ENCODE measurements at places on chromosomes 2 and 18.
A peak's percentile ranks its signal among the peaks of the same experiment; 100 is the strongest.

DNA sequence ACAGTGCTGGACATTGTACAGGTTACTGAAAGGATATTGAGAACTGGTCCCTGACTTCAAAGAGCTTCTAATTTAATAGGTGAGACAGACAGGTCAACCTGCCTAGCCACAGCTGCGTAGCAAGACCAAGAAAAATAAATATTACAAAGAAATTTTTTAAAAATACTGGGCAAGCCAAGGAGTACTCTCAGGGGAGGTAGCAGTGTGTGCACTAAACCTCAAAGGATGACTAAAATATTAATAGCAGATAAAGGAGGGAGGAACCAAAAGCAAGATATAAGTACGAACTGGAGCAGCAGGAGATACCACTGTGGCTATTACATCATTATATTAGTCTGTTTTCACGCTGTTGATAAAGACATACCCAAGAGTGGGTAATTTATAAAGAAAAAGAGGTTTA lies 14.9 kb downstream of the SCG2 start:
- no peak for DNase-seq

DNA sequence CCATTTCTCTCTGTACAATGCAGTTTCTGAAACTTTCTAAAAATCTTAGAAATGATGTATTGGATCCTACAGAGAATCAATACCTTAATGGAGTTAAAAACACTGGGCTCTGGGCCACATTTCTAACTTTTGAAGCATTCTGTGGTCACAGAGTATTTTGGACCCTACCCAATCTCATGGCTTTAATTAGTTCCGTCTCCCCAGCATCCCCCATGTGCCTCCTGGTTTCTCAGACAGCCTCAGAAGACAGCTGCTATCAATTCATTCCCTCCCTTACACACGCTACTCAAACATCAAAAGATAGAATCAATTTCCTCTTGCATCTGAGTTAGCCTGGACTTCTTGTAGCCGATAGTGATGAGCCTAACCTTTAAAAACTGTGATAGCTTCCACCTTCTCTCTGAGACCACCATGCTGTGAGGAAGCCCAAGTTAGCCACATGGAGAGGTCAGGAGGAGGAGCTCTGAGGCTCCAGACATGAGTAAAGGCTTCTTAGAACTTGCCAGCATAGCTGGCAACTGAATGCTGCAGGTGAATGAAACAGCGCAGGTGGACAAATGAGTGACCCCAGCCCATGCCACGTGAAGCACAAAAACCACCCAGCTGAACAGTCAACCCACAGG lies 10.4 kb downstream of the ADCY3 start:
- no peak for DNase-seq

GRCh38 chr2:50746526-50746925 lies 285.4 kb downstream of the NRXN1 start:
- no peak for DNase-seq

DNA sequence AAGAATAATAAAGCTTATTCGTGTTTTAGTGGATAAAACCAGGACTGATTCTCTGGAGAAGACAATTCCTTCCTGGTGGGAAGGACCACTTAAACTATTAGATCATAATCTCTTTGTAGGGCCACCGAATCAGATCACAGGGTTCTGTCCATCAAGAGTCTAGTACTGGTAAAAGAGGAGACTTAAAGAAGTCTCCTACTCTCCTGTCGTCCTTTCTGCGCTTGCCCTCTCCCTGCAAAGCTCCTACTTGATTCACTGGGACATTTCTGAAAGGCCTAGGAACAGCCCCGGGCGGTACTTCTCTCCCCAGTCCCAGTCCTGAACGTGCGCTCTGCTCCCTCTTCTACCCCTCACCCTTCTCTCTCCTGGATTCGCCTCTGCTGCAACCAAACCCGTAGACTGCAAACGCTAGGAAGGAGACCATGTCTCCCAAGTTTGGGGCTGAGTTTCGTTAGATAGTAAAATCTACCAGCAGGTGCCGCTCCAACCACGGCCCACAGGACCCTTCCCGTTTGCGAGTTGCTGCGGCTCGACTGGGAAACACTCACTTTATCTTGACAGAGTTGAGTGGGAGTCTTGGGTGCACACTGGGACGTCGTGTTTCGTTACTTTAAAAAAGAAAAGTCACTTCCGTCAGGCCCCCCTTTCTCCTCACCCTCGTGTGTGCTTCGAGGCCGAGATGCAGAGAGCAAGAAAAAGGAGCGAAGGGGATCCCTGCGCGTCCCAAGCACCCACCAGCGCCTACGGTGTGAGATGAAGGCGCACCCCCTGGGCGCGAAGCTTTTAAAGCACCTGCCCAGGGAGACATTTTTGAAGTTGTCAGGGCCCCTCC lies 923 bp downstream of the FIGLA start:
- peak; percentile 42 for DNase-seq

GRCh38 chr18:45666006-45666405 lies 50.7 kb downstream of the SLC14A2 start:
- DNase-seq, result peak; percentile 38

GRCh38 chr2:30732376-30732775 lies 74.9 kb downstream of the CAPN13 start:
- DNase-seq, result no peak

DNA sequence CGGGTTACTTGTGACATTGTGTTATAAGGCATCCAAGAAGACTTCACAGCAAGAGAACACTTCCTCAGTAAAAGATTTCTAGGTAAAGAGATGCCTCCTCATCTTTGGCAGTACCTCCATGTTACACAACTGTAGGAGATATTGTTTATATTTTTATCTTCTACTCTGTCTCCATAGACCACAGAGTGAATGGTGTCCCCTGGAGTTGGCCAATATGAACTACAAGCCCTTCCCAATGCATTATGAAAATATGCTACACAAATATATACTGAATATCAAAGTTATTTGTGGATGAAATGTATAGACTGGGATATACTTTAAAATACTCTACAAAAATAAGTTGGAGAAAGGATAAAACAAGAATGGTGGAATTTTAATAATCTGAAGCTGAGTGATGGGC lies 46.7 kb downstream of the MBOAT2 start:
- DNase-seq, result no peak

- no peak for DNase-seq
These were observed 37.3 kb downstream of the CYRIA start for GRCh38 chr2:16628314-16628713.

Measured in CD8-positive, alpha-beta T cell (primary cell).